IMR-90 (cell line): ENCODE measurements at places on chromosomes 3 and 15.

DNA sequence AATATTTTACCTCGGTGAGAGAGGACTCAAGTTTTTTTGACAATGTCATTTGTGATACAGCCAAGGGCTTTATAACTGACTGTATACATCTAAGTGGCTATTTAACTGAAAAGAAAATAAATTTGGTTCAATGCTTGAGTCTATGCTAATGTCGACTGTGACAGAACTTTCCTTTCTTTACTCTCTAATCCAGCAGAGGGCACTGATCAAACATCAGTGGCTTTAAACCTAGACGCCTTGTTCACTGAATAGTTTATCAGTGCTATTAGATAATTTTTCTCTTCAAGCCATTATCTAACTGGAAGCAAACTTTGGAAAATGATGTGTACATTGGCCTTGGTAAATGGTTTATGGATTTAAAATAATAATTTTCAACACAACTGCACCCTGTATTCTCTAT is 285.1 kb downstream of the CHL1 start:
- DNase-seq: no peak

- DNase-seq: no peak
Observed at GRCh38 chr15:38035701-38036100, 101.3 kb downstream of the TMCO5A start.

DNA sequence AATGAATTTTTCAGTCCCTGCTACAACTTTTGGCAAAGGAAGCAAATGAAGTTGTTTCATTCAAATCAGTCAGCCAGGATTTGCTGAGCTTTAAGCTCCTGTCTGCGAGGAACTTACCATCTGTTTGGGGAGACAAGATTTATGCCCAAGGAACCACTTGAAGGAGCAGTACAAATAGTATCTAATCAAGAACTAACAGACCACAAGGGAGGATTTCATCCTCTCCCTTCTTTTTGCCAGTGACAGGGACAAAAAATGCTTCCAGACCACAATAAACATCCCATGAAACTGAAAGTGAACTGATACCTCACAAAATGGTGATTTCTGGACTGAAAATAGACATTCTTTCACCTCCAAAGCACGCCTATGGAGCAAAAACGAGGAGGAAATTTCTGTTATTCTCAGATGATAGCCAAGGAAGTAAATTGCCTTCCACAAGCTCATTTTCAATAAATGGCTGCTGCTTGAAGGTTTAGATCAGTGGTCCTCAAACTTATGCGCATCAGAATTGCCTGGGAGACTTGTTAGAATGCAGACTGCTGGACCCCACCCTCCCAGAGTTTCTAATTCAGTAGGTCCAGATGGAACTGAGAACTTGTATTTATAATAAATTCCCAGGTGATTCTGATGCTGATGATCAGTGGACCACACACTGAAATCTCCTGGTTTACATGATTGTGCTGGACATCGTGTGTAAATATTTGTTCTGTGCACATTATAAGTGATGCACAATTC is 202.4 kb upstream of the GADL1 start:
- DNase-seq: no peak

GRCh38 chr15:33913459-33913858 is 54.8 kb upstream of the CHRM5 start:
- DNase-seq: peak; percentile 57

DNA sequence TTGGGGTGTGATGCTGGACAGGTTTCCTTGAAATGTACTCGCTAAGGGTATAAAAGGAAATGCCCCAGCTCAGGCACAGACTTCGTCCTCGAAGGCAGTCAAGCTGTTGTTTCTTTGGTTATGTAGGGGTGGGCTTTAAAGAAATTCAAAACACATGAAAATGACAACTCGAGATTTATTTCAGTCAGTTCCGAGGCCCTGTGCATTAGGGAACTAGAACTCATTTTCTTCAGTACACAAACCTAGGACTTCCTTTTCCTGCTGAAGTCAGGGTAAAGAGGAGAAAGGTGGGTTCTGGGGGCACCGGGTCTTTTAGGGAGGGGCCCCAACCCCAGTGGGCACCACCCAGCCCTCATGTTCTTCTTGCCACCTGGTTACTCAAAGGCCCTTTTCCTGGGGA is 7.7 kb downstream of the CCR9 start:
- DNase-seq: no peak

- no peak for DNase-seq
Observed at GRCh38 chr15:48930735-48931134, 33.0 kb downstream of the SHC4 start.

DNA sequence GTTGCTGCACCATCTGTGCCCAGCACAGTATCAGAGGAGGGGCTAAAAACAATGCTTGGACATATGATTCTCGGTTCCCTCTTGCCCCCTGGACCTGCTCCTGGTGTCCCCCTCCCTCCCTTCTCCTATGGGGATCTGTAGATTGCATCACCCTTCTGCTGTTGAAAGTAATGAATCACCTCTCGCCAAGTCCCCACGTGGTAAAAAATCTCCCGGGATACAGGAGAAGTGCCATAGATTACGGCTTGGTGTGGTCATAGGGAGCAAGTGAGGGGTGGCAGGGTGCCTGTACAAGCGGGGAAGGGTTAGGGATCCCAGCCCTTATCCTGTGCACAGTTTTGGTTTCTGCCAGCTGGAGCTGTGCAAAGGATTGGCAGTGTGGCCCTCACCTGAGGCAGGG is 37.7 kb downstream of the AMOTL2 start:
- peak; percentile 75 for DNase-seq

DNA sequence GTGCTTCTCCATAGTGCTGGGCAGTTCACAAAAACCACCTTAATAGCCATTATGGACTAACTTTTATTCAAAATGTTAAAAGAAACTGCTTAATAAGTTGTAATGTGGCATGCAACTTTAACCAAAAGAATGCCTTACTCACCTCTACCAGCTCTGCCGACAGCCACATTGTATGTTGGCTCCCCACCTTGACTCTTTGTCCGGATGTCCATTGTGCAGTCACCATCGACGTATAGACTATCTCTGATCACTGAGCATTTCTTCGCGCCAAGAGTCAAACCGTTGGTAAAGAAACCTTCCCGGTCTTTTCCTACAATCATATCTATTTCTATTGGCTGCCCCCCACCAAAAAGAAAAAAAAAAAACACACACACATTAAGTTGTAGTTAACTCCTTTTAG is 2.5 kb downstream of the PFN2 start:
- DNase-seq: peak; percentile 48

DNA sequence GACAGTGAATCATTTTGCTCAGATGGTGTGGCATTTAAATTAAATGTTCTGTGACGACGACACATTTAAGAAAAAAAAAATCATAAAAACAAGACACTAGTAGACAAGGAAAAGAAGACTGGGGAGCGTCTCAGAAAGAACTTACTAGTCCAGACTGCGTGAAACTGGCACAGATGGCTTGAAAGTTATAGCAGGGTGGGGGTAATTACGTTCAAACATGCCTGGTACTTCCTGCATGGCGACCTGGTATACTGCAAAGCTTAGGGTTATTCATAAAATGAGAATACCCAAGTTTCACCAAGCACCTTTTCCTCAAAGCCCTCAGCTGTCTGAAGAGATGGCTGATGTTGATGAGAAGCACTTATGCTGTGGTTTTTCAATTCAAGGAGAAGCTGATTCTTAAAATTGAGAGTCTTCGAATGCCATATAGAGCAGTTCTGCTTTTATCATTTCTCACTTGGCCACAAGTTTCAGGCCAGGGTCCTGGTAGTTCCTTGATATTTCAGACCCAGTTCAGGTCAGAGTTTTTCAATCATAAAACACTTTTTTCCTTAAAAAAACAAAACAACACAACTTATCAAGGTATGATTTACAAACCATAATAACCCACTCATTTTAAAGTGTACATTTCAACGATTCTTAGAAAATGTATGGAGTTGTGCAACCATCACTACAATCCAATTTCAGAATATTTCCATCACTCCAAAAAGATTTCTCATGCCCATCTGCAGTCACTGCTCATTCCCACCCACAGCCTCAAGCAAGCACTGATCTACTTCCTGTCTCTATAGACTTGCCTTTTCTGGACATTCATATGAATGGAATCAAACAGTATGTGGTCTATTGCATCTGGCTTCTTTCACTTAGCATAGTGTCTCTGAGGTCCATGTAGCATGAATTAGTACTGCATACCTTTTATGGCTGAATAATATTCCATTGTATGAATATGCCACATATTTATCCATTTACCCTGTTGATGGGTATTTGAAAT is 24.7 kb downstream of the PCOLCE2 start:
- no peak for DNase-seq

DNA sequence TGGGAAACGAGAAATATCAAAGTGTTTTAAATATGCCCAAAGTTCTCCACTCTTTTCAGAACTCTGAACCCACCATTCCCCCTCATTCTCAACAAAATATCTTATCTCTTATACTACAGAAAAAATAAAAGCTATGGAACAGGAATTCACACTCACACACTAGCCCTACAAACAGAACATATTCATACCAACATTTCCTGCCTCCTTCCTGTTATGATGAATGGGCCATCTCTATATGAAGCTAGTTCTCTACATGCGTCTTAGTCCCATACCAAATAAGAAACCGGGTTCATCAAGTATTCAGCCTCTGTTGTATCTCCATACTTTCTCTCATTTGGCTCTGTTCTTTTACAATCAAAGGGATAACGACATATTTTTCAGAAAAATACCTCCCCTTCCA is 72.6 kb downstream of the PLSCR2 start:
- DNase-seq: no peak

DNA sequence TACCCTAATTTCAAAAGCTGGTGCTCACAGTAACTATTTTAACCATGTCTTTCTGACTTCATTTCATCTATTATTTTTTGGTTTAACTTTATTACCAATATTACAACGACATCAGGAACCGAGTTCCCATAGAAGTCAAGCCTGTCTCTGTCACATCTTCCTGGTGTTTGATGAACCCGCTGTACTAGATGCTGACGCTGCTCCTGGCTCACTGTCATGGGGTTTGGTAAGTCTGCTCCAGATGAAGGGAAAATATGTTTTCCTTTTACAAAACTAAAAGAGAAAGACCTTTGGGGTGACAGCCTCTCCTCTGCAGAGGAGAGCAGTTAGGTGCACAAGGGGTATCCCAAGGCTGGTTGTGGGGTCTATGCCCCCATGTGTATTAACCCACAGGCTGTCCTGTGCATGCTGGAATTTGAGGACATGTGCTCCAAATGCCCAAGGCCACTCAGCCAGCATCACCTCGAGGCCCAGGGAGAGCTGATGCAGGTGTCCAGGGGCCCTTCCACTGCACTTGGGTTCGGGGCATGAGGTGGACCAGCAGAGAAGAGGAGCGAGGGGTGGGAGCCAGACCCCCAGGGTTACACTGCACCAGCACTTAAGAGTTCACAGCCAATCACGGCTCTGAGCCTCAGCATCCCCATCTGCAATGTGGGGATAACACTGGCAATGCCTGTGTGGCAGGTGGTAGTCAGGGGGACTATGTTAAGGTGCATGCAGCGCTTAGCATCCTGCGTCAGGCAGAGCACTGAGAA is 62.2 kb downstream of the ATP10A start:
- no peak for DNase-seq

GRCh38 chr3:12938258-12938711 is 96.9 kb upstream of the RPL32 start:
- DNase-seq: peak; percentile 57

- DNase-seq: no peak
Observed at GRCh38 chr3:192156382-192156781, 571.0 kb downstream of the FGF12 start.

- no peak for DNase-seq
Observed at GRCh38 chr3:177353140-177353539, 155.9 kb upstream of the TBL1XR1 start.

GRCh38 chr15:75170711-75171341 is 30.9 kb upstream of the C15orf39 start:
- no peak for DNase-seq

DNA sequence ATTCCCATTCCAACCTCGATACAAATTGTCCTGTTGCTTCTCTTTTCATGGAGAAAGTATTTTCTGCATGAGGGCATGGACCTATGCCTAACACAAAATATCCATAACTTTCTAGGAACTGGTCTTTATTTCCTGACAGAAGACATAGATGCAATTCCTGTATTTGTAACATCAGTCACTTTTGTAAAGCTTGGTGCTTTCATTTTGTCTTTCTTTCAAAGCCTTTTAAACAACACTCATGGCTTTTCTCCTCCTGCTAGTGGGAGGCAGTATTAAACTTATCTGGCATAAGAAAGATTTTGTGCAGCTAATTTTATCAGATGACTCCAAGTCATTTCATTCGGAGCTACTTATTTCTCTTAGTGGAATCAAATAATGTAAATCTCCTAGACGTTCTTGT is 616.0 kb downstream of the RBMS3 start:
- no peak for DNase-seq

DNA sequence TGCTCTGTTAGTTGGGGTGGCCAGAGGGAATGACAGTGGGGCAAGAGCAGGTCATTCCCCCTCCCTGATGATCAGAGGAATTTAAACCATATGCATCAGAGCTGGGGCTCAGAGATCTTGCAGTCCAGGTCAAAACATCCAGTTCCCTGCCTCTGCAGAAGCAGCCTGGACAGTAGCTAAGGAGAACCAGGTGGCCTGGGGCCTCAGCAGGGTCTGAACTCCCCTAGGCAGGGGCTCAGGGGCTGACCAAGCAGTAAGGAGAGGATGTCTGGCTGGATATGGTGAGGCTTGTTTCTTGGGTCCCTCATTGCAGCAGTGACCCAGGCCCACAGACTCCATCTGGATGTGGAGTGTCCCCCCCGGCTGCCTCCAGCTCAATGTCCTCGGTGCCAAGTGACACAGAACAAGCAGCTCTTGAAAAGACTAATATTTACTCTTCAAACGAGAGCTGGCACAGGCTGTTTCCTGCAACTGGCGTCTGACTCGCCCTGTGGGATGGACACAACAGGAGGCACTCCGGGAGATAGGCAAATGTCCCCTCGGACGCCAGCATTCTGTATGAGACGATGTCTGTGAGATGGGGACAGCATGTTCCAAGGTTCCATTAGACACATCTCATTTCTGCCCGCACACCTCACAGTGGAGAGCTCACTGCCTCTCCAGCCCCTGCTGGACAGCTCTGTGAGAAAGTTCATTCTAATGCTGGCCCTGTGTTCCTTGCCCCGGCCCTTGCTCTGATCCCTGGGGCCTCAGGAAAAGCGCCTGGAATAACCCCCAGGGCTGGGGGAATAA is 37.1 kb downstream of the SEC22C start:
- DNase-seq: no peak

- DNase-seq: peak; percentile 3
Observed at GRCh38 chr3:104735691-104736090, 631.0 kb upstream of the ALCAM start.

DNA sequence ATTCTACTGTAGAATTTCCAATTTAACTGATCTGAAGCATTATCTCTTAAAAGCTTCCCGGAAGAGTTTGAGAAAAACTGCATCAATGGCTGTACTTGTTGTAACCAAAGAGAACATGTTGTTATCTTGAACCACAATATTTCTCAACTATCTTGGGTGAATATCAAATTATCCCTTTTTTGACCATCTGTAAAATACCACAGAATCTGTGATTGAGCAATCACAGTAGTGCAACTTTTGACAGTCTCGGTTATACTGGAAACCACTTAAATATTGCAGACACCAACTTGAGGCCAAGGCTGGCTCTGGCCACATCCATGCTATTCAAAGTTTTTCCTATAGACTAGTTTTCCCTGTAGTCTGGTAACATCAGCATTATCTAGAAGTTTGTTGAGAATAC is 842.8 kb upstream of the EPHA6 start:
- no peak for DNase-seq

- DNase-seq: no peak
Observed at GRCh38 chr15:25709437-25710159, 153.5 kb downstream of the ATP10A start.

- no peak for DNase-seq
Observed at GRCh38 chr15:43025150-43025549, 80.7 kb downstream of the UBR1 start.
